ENCODE measurements at places on chromosomes 6 and 20.

- DNase-seq, result no peak
Measured at GRCh38 chr6:1609041-1609647, 571 bp upstream of the FOXC1 start.

- DNase-seq, result no peak
Measured at GRCh38 chr6:34953061-34954025, 64.3 kb downstream of the ANKS1A start.

DNA sequence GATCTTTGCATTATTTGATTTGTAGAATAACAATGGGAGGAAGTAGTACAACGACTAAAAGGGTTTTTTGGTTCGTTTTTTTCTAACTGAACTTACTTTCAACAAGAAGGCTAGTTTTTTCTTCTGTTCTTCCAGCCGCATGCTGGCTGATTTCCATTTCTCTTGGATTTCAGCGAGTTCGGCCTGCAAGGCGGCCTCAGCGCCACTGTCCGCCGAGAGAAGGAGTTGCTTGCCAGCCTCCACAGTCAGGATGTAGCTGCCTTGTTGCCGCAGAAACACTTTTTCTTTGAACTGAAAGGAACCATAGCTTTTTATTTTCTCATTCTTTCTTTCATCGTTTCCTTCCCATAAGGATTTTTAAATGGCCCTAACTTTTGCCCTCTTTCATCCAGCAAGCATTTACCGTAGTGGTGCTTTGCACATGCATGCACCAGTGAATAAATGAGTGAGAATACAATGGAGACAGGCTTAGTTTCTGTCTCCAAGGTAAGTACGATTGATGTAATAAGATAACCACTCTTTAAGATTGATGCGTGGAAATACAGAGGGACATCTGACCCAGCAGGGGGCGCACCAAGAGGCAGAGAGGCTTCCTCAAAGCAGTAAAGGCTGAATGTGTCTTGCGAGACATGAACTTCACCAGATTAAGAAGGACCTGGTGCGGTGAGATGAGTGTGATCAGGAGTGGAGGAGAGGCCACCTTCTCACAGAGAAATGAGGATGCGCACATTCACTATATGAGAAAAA lies 398.8 kb downstream of the ESR1 start:
- DNase-seq, result peak; percentile 29

GRCh38 chr20:38881806-38882440 lies 44.3 kb upstream of the FAM83D start:
- no peak for DNase-seq

DNA sequence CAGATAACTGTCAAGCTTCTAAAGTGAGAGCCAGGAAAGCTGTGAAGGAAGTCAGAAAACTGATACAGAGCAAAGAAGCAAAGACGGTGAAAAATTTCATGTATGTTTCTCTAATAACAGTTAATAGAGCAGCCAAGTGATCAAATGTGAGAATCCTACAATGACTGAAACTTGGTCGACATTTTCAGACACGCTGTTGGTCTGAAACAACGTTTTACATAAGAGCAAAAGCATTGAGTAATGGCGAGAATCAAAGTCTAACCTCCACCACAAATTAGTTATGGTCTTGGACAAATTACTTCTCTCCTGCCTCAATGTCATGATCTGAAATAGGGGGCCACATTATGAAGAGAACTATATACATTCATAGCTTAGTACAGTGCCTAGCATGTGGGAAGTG lies 3.3 kb downstream of the MKKS start:
- DNase-seq, result no peak

- no peak for DNase-seq
Measured at GRCh38 chr6:157335829-157336228, 12.5 kb upstream of the TMEM242 start.

DNA sequence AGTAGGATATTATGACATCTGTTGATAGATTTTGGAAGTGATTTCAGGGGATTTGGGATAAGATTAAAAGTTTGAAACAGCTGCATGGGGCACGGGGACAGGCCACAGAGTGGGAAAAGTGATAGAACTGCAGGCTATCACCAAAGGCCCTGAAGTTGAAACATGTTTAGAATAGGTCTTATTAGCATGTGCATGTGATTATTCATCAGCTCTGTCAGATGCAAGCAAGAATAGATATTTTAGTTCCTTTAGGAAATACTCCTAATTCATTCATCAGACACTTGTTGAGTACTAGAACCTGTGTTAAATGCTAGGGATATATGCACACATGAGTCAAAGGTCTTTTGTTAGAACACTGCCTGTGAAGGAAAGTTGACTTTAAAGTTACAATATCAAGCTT lies 261.2 kb upstream of the MAN1A1 start:
- DNase-seq, result no peak

GRCh38 chr6:25463441-25463840 lies 184.3 kb downstream of the CARMIL1 start:
- DNase-seq, result no peak

GRCh38 chr6:71091167-71091566 lies 134.3 kb upstream of the B3GAT2 start:
- DNase-seq, result no peak

DNA sequence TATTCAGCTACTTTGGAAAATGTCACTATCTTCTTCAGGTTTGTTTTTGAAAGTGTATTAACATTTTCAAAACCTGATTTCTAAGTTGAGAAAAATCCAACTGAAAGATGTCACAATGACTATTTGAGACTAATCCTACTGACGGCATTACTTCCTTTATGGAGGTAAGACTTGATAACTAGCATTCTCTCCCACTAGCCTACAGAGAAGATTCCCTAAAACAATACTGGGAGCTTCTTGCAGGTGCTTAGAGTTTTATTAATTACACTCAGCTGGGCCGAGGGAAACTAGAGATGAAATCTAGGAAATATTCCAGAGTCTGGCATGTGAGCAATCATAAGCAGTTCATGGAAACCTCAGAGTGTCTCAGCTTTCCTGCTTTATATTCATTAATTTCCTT lies 114.0 kb downstream of the LCA5 start:
- no peak for DNase-seq

- DNase-seq, result no peak
Measured at GRCh38 chr20:24297993-24298392, 171.4 kb upstream of the SYNDIG1 start.

DNA sequence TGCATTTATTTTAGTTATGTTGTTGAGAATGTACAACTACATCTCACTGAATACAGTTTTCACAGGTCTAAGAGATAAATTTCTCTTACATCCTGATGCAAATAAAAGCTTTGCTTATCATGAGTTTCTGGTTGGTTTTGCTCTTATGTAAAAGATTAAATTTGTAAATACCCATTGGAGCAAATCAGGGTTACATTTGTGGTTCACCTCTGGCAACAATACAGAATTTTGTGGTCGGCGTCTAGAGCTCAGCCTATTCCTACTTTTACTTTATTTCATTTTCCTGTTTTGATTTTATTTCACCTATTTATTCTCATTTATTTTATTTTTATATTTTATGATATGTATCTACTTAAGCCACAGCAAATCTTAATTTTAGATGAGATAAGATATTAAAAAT lies 271.9 kb upstream of the MARCKS start:
- no peak for DNase-seq

DNA sequence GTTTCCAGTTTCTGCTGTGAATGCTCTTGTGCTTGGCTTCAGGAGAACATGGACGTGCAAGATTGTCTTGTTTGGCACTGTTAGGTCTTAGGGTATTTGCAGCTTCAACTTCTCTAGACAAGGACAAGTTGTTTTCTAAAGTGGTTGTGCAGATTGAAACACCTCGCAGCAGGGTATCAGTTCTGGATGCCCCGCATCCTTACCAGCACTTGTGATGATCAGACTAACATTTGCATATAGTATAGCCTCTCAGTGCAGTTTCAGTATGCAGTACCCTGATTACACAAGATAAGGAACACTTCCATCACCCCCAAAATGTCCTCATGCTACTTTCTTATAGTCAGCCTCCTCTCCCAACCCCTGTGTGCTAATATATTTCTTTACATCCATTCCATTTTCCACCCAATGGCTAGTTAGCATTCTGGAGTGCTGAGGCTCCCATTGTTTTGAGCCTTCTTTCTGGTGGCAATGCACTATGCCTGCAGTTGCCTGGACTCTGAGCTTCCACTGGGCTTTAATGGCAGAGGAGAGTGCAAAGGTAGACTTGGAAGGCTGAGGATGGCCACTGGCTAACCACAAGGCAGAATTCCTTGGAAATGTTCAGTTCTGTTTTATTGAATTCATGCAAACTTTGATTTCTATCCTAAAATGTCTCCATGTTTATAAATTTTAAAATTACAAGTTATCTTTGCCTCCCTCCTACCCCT lies 35.4 kb downstream of the KIF3B start:
- no peak for DNase-seq

- no peak for DNase-seq
Measured at GRCh38 chr6:143107911-143108761, 47.4 kb downstream of the AIG1 start.

GRCh38 chr6:81308577-81309279 lies 443.8 kb downstream of the TENT5A start:
- no peak for DNase-seq

DNA sequence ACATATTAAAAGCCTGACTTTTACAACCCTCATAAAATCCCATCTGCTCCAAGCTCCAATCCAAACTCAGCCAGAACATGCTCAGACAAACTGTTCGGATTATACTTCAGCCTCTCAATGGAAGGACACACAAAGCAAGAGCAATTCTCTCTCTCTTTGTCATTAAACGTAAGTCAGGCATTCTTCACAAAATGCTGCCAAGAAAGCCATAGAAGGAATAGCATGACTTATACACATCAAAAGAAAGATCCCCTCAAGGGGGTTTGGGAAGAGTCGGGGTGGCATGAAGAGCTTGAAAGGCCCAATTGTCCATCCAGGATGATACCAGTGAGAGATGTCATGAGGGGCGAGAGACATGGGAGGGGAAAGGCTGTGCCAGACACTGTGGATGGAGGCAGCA lies 268.9 kb downstream of the PREX1 start:
- DNase-seq, result no peak

GRCh38 chr20:62878244-62879038 lies 16.8 kb upstream of the TCFL5 start:
- DNase-seq, result no peak

- DNase-seq, result no peak
Measured at GRCh38 chr6:46051962-46052361, 36.3 kb upstream of the CLIC5 start.

- no peak for DNase-seq
Measured at GRCh38 chr20:40631119-40631631, 57.9 kb downstream of the MAFB start.

DNA sequence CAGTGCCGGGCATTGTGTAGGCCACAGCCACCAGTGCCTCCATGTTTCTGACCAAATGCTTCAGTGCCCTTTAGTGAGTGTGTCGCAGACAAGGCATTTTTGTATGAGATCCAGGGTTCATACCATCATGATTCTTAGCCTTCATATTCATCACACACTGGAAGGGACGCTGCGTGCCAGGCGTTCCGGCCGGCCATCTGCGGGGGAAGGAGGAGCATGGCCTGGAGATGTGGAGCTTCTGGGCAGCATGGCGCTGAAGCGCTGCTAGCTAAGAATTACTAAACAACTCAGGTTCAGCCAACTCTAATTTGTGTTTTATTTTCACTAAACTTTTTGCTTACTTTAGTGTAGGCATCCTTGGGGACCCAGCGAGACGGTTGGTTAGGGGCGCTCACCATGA lies 111.4 kb upstream of the EXOC2 start:
- DNase-seq, result no peak

DNA sequence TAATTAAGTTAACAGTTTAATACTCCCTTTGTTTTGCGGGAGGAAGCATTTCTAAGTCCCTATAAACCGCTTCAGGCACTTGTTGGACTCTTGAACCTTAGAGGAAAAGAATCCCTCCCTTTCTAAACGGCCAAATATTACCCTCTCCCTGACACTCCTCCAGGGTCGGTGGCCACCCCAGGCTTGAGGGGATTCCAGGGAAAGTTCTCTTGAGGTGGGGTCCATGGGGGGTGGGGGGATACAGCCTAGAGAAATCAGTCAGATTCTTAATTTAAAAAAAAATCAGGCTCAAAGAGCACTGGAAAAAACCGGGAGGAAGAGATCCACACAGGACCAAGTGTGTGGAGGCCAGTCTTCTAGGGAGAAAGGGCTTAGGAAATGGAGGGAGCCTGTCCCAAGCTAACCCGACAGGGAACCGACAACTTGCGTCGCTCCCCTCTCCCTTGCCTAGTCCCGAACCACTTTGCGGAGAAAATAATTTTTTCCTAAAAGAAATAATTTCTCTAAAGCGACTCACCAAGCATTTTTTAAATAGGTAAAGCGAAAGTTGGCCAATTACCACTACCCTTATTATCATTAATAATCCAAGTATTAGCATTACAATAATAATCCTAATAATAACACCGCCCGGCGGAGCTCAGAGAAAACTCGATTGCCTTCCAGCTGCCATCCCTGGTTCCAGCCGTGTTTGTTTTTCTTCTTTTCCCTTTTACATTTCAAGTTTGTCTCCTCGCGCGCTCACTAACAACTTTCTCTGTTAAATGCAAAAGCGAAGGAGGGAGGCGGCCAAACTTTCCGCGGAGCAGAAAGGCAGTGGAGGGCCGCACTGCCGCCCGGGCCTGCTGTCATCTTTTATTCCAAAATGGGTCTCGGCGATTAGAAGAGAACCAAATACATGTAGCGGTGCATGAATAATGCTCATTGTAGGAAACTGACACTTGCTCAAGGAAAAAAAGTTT lies 4.8 kb downstream of the NR2E1 start:
- no peak for DNase-seq

DNA sequence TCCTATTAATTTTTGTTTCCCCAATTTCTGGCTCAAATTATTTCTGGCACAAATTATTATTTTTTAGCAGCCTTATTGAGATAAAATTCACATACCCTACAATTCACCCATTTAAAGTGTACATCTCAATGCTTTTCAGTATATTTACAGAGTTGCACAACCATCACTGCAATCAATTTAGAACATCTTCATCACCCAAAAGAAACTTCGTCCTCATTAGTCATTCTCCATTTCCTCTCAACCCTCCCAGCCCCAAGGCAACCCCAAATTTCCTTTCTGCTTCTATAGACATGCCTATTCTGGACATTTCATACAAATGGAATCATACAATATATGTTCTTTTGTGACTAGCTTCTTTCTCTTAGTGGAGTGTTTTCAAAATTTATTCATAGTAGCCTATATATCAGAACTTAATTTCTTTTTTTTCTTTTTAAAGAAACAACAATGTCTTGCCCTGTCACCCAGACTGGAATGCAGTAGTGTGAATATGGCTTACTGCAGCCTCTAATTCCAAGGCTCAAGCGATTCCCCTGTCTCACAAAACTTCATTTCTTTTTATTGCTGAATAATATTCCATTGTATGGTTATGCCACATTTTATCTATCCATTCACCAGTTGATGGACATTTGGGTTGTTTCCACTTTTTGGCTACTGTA lies 84.5 kb downstream of the DNAH8 start:
- no peak for DNase-seq

GRCh38 chr20:31516651-31517050 lies 2.4 kb downstream of the HM13 start:
- no peak for DNase-seq

- no peak for DNase-seq
Measured at GRCh38 chr6:21158873-21159272, 434.7 kb upstream of the SOX4 start.

- no peak for DNase-seq
Measured at GRCh38 chr6:125701354-125701668, 48.1 kb upstream of the HEY2 start.

Measured in stimulated activated CD8-positive, alpha-beta memory T cell treated with anti-CD3 and anti-CD28 coated beads, Interleukin-4, amount 100 ng/mL, for 1 hour (primary cell).